Activated gamma-delta T cell (primary cell): ENCODE measurements at places on chromosomes 7 and 10.

DNA sequence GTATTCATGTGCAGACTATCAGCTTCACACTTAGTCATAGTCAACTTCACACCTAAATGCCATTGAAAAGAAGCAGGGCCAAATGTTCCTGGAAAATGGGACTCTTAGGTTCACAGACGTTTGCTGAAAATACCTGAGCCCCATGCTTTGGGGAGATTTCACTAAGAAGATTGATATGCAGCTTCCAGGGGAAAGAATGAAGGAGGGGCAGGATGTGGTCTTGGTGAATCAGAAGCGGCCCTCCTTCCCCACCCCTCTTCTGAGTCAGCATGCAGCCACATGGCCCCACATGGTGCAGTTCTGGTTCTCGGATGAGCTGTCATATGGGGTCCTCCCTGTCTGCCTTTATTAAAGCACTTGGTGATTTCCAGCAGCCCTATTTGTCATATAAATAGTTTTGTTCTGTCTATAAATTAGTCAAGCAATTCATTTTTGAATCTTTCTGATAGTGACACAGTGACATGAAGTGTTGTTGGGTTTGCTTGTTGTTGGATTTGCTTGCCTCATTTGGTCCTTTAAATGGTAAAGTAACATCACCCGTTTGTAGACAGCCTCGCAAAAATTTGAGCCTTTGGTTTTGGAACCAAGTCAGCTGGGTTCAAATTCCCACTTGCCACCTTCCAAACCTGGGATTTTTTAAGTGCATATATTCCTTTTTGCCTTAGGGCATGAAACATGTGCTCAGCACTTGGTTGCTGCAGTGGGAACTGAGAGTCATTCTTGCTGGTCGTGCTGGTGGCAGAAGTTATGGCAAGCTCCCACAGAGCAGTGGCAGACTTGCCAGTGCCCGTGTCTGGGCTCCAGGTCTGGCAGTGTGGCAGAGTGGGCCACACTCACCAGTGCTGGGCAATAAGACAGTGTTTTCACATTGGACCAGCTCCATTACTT lies 68.1 kb upstream of the CDK6 start:
- DNase-seq, result no peak

GRCh38 chr7:65962033-65962432 lies 20.0 kb downstream of the GUSB start:
- no peak for DNase-seq

DNA sequence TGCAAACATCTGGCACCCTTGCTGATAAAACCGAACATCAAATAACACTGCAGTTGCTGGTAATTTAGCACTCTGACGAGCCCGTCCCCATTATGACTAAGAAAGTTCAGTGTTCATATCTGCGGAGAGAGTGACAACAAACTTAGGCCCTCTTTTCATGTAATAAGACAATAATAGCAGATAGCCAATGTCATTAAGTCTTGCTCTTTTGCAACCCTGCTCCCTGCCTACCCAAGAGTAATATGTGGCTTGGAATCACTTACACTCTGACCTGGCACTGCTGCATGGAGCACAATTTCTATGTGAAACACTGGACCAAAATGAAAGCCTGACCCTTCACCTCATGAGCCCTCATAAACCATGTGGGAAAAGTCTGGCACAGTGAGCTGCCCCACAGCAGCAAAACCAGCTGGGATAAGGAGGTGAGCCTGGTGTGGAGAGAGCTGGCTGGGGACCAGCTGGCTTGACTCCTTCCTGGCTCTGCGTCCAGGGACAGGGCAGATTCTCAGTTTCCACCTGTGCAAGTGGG lies 86.5 kb downstream of the HIPK2 start:
- no peak for DNase-seq

DNA sequence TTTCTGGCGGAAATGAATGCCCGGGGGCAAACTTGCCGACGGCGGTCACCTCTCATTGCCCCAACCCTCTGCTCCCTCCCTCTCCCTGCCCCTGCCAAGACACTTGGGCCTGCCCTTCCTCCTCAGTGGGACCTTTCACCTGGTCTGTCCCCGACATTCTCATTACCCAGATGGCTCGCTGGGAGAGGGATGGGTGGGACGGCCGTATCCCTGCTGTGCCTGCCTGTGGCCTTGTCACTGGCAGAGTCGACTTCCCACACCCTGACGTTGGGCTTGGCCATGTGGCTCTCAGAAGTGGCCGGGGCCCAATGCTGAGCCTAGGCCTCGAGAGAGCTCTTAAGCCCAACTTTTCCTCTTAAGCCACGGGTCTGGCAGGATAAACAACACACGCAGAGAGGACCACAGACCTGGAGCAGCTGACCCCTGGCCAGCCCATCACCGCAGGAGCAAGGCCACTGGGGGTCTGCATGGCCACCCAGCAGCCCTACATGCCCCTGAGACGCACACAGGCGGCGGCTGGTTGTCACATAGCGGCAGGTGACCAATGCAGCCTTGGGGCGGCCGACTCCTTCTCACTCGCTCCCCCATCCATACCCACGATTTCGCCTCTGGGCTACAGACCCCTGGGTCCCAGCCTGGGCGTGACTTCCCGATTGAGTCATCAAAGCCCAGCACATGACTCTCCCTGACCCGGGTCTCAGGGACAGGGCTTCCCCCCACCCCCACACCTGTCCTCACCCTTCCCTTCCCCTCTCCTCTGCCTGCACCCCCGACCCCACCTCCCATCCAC lies 40.1 kb downstream of the SLC29A4 start:
- DNase-seq, result no peak

DNA sequence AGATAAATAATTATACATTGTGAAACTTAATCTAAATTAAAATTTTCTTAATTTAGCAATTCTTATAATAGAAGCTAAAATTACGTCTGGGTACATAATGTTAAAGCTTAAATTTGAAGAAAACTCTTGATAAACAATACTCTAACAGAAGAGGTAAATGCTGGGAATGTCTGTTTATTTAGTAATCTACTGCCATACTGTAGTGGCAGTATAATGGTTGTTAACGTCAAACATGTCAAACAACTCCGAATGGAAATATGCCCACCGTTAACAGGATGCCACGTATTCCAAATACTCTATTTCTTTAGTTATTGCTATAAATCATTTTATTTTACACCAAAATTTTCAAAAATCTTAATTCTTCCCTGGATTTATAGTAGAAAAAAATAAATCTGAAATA lies 40.0 kb upstream of the PTPN12 start:
- DNase-seq, result no peak

GRCh38 chr10:6416892-6417512 lies 163.1 kb downstream of the PRKCQ start:
- no peak for DNase-seq

- DNase-seq, result no peak
Measured at GRCh38 chr10:10792681-10793080, 225.0 kb upstream of the CELF2 start.

- DNase-seq, result no peak
Measured at GRCh38 chr7:95828824-95829790, 56.8 kb downstream of the DYNC1I1 start.

DNA sequence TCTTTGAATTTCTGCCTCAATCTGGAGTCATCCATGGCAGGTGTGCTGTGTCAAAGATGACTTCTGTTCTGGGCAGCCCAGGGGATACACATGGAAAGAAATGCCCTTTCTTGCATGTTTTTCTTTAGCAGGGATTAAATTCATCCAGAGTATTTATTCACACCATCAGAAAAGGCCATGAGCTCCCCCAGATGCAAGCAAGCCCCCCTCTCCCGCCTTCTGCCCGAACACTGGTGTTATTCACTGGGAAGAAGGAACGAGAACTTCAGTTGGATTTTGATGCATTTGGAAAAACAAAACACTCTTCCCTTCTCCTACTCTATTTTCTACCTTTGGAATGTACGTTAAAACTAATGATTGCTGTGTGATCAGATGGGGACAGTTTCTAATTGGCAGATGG lies 1.4 kb downstream of the PLPP4 start:
- no peak for DNase-seq

DNA sequence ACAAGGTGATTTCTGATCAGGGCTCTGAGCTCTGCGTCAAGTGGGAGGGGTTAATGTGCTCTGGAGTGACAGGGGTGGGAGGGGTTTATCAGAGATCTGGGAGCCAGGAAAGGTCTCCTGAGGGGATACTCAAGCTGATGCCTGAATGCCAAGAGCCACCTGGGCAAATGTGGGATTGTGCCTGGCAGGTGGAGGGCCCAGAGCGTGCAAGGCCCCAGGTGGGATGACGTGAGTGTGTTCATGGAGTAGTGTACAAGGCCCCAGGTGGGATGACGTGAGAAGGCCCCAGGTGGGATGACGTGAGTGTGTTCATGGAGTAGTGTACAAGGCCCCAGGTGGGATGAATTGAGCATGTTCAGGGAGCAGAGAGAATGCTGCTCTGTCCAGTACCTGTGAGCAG lies 610.3 kb downstream of the PTPRN2 start:
- no peak for DNase-seq

DNA sequence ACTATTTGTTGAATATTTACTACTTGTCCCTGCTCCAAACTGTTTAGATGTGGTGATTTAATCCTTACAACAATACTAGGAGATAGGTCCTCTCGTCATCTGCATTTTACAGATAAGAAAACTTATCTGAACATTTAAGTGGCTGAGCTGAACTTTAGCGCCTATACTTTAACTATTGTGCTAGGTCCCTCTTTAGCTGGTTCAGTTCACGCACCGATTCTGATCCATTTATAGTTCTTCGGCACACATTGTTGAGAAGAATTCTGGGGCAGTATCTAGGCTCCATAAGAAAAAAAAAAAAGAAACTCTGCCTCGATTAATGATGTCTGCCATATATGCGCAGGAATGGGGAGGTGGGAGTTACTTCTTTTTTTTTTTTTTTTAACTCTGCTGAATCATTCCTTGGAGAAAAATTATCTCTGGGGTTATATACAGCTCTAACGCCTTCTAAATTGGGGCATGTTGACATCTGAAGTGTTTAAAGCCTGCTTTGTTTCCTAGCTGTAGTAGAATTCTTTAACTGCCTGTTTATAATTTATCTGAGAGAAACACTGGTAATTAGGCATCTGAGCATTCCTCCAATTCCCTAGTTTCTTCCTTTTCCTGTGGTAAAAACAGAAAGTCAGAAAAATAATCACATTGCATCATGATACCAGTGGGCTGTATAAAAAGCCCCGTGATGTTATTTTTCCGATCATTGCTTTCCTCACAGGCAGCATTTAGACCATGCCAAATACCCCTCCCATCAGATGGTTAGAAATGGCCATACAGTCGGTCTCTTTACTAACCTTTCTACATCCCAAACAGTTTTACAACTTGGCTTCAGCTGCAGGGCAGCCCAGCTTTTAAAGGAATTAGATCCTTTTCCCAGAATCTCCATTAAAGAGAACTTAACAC lies 98.5 kb upstream of the KDM7A start:
- DNase-seq, result no peak

DNA sequence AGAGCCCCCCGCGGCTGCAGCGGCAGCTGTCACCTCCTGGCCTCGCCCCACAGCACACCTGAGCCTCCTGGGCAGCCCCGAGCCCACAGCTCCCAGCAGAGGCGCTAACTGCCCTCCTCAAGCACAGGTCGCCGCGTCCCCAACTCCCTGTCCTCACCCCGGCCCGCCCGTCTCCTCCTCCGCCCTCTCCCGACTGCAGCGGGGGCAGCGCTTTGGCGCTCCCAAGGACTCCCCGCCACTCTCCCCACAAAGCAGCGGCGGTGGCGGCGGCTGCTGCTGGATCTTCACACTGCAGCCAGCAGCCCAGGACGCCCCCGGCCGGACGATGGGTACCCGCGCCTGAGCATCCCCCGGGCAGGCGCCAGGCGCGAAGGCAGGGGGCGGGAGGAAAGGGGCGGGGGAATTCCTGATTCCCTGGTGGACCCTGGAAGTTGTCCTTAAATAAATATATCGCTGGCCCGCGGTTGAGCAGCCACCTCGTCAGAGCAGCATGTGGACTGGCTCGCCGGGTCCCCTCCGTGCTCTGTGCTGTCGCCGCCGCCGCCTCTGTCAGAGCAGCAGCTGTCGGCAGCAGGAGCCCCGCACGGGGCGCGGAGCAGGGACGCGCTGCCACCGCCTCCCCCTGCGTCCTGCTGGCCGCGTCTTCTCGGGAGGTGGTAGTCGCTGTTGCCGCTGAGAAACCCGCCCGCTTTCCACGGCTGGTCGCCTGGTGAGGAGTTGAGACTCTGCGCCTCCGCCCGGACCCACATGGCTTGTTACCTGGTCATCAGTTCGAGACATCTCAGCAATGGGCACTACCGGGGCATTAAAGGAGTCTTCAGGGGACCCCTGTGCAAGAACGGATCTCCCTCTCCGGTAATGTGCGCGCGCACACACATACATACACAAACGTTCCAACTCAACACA lies at the start of gene ZNF804B:
ZNF804B (plus strand) TSS at position 471 of the 906 bp plus-strand sequence; CDS start at position 748, 277 bp downstream.
- DNase-seq, result no peak

GRCh38 chr7:5533821-5534367 lies 110.3 kb upstream of the TNRC18 start:
- no peak for DNase-seq

DNA sequence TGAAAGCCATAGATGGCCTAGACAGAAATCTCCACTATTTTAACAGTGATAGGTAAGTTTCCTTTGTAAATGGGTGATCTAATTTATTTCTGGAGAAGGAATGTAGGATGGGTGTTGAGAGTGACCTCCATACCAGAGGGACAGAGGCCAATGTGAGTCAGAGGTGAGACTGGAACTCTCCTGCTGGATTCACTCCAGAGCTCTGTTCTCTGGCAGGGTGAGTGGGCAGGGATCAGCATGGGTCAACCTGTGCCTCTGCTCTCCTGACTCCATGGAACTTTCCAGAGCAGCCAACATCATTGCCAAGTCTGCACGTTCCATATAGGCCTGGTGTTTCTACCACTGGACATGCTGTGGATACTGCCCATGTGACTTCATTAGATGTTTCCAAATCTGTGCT lies 11.4 kb downstream of the AKR1C3 start:
- no peak for DNase-seq

GRCh38 chr10:116917481-116917880 lies 68.2 kb downstream of the ENO4 start:
- no peak for DNase-seq

- DNase-seq, result no peak
Measured at GRCh38 chr7:149285603-149286002, 23.6 kb downstream of the ZNF783 start.

GRCh38 chr7:101138213-101138870 lies 11.4 kb downstream of the SERPINE1 start:
- DNase-seq, result no peak

GRCh38 chr7:46317256-46317655 lies 396.2 kb upstream of the IGFBP3 start:
- no peak for DNase-seq

DNA sequence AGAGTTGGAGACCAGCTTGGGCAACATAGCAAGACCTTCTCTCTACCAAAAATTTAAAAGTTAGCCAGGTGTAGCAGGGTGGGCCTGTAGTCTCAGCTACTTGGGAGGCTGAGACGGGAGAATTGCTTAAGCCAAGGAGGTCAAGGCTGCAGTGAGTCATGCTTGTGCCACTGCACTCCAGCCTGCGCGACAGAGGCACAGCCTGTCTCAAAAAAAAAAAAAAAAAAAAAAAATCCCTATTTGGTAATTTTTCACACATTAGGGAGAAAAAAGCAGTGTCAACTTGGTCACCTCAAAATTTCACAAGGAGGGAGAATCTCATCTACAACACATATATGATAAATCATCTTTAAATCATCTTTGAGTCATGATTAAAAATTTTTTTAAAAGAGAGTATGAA lies 6.4 kb upstream of the ZNF398 start:
- DNase-seq, result no peak
